ENCODE measurements at places on chromosomes 1 and 21. TPM values are rescaled to one million over a fixed set of nuclear protein-coding genes. Genes with fewer than 3 reads are reported as not detected.
A peak's percentile ranks its signal among the peaks of the same experiment; 100 is the strongest.

- DNase-seq: no peak
These were observed 29.8 kb downstream of the MEGF6 start for GRCh38 chr1:3581296-3582036.

Gene CHIA
- not detected for total RNA-seq

GRCh38 chr1:90616395-90616794 lies 100.7 kb downstream of the BARHL2 start:
- no peak for DNase-seq

DNA sequence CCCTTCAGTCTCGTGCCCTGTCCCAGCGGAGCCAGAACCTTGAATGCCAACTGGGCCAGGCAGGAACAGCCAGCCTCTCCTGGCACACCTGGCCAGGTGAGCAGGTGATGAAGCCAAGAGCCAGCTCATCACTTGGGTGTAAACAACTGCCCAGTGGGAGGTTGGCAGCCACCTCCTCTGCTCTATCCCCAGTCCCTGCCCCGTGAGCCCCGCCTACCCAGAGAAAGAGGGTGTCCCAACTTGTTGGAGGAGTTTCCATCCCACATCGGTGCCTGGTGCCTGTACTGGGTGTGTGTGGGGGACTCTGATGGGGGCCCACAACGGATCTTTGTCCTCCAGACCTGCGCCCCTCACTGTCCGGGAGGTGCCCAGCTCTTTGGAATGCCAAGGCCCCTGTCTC lies 17.8 kb upstream of the FAM131C start:
- no peak for DNase-seq

DNA sequence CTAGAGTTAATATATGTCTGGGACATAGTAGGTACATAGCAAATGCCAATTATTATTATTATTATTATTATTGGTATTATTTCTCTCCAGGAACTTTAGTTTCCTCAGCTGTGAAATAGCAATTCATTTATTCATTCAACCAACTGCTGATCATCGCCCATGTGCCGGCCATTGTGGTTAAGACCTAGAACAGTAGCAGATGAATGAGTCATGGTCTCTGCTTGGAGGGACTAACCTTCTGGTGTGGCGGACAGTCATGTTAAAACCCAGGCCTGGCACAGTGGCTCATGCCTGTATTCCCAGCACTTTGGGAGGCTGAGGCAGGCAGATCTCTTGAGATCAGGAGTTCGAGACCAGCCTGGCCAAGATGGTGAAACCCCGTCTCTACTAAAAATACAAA lies 23.8 kb upstream of the LDLRAP1 start:
- no peak for DNase-seq

GRCh38 chr1:87141556-87141955 lies 187.1 kb upstream of the LMO4 start:
- no peak for DNase-seq

- peak; percentile 36 for DNase-seq
These were observed 8.7 kb downstream of the TPRG1L start for GRCh38 chr1:3633344-3634058.

DNA sequence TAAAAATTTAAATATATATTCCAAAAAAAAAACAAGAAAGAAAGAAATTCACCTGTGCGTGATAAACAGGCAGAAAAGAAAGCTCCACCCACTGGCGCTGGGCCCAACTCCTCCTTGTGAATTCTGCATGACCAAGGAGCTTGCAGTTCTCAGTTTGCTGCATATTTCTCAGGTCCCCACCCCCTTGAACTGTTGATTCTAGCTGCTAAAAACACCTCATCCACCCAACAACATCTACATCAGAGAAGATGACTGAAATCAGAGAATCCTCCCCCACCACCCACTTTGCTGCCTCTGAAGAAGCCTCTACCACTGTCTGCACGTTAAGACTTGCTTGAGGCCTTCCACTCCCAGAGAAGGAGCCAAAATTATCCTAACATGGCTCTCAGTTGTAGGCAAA lies 104.8 kb downstream of the RGS2 start:
- no peak for DNase-seq

Gene ADAM30
- total RNA-seq: not detected

All from Right ventricle myocardium superior (tissue), 1 donor.